ENCODE measurements at places on chromosomes 7 and 10.

DNA sequence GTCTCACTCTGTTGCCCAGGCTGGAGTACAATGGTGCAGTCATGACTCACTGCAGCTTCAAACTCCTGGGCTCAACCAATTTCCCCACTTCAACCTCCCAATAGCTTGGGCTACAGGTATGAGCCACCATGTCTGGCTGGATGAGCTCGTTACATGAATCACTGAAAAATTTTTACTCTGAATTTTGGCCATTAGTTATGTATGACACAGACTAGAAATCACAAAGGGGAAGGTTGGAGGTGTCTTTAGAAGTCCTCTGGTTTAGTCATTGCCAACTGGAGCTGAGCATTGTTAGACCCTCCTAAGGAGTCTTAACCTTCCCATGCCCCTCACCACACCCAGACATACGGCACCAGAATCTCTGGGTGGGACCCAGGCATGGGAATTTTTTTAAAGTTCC lies 34.7 kb downstream of the SVIL start:
- DNase-seq = no peak

- no peak for DNase-seq
Observed at GRCh38 chr7:22052674-22053365, 107.1 kb upstream of the CDCA7L start.

GRCh38 chr10:122421054-122421625 lies 33.3 kb upstream of the ARMS2 start:
- DNase-seq = no peak

DNA sequence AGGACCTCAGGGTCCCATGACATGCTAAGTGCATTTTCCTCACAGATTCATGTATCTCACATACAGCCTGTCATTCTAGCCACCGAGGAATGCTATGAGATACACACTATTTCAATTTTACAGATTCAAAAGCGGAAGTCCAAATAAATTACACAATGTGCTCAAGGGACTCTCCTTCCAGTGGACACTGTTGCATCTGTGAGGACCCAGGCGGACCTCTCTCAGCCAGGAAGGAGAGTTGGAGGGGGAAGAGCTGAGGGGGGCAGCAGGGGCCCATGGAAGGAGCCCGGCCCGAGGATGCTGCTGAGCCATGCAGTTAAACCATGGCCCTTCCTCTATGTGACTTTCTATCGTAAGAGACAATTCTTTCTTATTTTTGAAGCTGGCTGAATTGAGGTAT lies 93.6 kb downstream of the VOPP1 start:
- DNase-seq = no peak

DNA sequence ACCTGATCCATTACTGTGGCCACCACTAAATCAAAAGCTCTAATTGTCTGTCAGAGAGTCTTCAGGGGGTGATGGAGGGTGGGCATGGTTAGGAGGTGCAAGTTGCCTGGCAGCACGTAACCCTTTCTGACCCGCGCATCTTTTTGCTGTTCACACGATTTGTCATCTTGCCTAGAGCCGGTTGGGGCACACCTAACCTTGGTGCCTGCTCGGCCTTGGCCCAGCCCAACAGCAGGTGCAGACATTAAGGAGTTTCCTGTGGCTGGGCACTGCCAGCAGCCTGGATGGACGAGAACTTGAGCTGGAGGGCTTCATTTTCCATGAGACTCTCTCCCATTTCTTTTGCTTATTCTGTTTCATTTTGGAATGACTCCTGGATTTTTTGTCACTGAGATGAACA lies 41.0 kb upstream of the PTF1A start:
- DNase-seq = no peak

- no peak for DNase-seq
Observed at GRCh38 chr10:46040004-46040403, 6.1 kb downstream of the MSMB start.

GRCh38 chr10:97312897-97313296 lies 6.2 kb upstream of the FRAT1 start:
- no peak for DNase-seq

- DNase-seq = no peak
Observed at GRCh38 chr7:118039963-118040489, 143.9 kb upstream of the LSM8 start.

DNA sequence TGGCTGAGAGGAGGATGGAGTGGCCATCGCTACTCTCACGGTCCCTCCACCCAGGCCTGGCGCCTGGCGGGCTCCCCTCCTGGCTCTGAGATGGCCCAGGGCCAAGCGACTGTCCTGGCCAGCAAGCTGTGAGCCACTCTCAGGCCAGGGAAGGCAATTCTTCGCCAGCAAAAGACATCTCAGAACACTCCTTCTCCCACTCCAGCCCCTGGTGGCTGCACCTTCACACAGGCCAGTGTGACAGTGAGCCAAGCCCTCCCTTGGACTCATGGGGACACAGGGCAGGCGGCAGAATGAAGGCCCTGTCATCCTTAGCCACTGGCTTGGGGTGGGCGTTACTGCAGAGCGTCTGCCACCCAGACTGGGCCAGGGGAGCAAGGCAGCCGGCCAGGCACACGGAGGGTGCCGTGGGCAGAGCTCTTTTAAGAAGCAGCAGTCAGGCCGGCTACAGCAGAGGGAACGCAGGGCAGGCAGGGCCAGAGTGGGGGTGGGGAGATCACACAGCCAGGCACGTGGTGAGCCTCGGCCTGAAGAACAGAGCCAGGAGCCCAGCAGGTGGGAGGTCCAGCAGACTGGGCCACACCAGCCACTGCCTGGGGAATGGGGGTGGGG lies 14.4 kb downstream of the STK32C start:
- no peak for DNase-seq

GRCh38 chr10:29160150-29160617 lies 128.7 kb upstream of the LYZL1 start:
- DNase-seq = no peak

GRCh38 chr7:146956321-146956720 lies 839.7 kb downstream of the CNTNAP2 start:
- DNase-seq = no peak

- DNase-seq = no peak
Observed at GRCh38 chr7:5423306-5423975, at the start of gene TNRC18. Gene TNRC18 (minus strand): TSS chr7:5423834. CDS start chr7:5421246, 2,588 bp downstream.

DNA sequence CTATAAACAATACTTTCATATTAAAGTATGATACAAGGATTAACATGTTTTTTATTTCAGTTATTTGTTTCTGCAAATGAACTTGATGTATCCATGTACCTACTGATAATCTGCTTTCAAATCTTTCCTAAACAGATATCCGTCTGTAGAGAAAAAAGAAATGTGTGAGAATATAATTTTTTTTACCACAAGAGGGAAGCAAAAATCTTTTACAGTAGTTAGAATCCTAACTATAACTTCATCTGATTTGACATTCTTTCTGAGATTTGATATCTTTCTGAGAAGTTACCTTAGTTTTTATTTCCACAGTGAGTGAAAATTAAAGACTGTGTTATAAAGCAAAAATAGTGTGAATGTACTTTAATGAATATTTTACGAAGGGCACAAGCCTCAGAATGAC lies 203.9 kb upstream of the PCLO start:
- DNase-seq = no peak

DNA sequence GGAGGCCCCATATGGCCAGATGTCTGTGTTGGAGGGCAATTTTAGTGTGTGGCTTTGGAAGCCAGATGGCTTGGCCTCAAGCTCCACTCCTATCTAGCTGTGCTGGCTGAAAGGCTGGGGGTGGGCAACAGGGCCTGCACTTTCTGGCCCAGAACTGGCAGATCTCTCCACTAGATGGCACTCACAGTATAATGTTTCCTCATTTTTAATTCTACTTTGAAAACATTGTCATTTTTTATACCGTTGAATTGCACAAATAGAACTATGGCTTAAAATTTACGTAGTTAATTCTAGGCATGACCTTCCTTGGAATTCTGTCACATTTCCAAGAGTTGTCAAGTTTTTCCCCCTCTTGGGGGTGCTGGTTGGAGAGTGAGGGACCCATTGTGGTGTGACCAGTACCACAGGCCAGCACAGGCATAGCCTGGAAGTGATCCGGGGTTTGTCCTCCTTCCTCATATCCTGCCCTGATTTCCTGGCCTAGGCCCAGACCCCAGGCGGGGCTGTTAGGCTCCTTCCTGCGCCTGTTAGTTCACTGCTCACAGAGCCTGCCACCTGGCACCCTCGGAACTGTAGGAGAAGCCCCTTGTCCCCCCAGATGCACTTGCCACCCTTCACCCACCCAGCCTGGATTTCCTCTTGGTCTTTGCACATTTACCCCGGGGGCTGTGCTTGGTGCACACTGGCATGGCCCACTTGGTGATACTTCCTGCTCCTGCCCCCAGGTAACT lies 52.8 kb downstream of the ARHGAP22 start:
- no peak for DNase-seq

GRCh38 chr10:28951484-28951883 lies 274.2 kb downstream of the BAMBI start:
- no peak for DNase-seq

DNA sequence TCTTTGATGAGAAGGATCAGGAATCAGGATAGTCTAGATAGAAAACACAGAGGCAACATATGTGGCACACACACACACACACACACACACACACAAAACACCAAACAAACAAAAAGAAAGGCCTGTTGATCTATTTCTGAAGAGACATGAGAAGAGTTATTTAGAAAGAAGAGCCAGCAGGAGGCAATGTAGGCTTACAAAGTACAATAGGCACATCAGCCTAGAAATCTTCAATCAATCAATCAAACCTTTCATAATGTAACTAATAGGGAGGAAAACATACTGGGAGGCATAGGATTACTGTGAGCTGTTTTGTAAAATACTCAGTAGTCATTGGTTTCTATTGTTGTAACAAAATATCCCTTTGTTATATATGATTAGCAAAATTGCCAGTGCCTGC lies 47.3 kb upstream of the TES start:
- no peak for DNase-seq

Measured in stimulated activated CD8-positive, alpha-beta memory T cell treated with anti-CD3 and anti-CD28 coated beads, Interleukin-15, amount 100 ng/mL, for 1 hour (primary cell).